Vagina (tissue), 2 donors: ENCODE measurements at places on chromosomes 2 and 18. TPM values are rescaled to one million over a fixed set of nuclear protein-coding genes. Genes with fewer than 3 reads are reported as not detected.

TLX2 gene
- total RNA-seq: 6.6 TPM

DNMT3A gene
- 28.0 TPM for total RNA-seq

SLC40A1 gene
- 53.3 TPM for total RNA-seq

FER1L5 gene
- total RNA-seq: 0.74 TPM

XDH gene
- 0.49 TPM for total RNA-seq

MC4R gene
- total RNA-seq: not detected

NOSTRIN gene
- total RNA-seq: 30.0 TPM
